ENCODE measurements at places on chromosomes 3 and 15. TPM values are rescaled to one million over a fixed set of nuclear protein-coding genes. Genes with fewer than 3 reads are reported as not detected.

- no peak for DNase-seq
These were observed 63.7 kb downstream of the ZIC1 start for GRCh38 chr3:147472846-147473245.

DNA sequence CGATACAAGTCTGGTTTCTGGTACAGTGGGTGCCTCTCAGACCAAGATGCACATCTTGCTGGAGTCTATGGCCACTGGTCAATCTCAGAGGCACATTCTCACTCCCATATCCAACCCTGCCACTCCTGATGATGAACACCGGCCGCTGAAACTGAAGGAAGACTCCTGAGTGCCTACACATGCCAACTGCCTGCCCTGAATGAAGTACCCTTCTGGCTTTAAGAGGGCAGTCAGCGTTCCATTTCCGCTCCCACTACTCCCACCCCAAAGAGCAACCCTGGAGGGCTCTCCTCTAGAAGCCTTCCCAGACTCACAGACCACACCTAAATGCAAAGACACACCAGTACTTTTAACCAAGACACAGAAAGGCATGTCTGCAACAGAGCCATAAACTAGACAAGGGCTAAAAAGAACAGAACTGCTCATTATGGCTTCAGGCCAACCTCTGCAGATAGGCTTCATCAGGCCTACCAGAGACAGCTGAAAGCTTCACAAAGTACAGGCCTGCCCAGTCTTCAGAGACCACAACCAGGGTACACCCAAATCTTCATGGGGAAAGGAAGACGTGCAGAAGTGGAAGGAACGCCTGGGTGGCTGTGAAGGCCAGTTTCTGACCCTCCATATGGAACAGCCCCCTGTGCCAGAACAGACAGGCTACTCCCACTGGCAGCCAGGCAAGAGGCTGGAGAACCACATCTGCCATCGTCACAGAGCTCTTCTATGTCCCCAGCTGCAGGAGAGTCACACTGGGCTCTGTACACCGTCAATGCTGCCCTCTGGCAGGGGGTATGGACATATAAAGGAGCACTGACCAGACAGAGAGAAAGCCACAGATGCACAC, 14.3 kb downstream of the ANP32A start:
- DNase-seq: no peak

GRCh38 chr3:4584456-4585249, 91.5 kb downstream of the ITPR1 start:
- DNase-seq: peak; percentile 32

GRCh38 chr3:105806359-105806758, 62.5 kb downstream of the CBLB start:
- DNase-seq: no peak

Gene DPH3
- 21.2 TPM for polyA plus RNA-seq

GRCh38 chr3:97736928-97737327, 27.6 kb upstream of the ARL6 start:
- DNase-seq: no peak

Gene USF3
- 8.6 TPM for polyA plus RNA-seq

Gene LMAN1L
- 0.41 TPM for polyA plus RNA-seq

DNA sequence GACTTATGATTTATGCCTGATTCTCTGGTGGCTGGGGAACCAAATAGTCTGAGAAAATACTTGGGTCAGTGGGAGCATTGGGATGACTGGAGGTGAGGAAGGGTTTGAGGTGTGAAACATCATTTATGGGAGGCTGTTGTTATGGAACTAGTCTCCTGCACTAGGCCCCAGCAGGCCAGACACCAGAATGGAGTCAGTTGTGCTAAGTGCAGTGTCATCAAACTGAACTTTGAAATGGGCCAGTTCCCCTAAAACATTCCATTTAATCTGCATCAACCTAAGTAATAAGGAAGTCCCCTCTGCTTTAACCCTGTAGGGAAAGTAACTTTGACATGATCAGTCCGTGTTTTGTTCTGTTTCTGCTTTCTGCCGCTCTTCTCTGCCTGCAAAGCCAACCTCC, 44.9 kb upstream of the KLHL25 start:
- no peak for DNase-seq

- DNase-seq: no peak
These were observed 33.0 kb downstream of the MYZAP start for GRCh38 chr15:57624730-57625129.

Gene PRSS50
- 0.27 TPM for polyA plus RNA-seq

DNA sequence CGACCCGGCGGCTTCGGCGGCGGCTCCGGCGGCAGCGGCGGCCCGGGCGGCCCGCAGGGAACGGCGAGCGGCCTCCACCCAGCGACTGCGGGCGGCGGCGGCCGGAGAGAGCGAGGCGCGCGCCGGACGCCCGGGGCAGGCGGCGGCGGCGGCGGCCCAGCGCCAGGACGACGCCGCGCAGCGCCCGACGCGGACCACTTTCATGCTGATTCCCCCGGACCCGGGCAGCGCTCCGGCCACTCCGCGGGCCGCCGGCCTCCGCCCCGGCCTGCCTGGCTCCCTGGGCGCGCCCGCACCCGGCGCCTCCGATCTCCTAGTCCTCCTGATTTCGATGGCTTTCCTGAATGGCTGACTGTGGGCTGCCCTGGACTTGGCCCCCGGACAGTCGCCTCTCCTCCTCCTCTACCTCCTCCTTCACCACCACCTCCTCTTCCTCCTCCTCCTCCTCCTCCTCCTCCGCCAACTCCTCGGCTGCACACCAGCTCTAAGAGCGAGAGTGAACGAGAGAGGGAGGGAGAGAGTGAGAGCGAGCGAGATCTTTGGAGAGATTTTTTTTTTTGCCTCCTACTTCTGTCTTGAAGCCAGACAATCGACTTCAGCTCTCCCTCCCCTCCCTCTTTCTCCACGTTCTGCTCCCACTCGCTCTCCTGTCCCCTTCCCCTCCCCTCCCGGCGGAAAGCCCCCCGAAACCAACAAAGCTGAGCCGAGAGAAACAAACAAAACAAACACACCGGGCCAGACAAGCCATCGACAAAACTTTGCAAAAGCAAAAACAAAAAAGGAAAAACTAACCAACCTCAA, 844 bp downstream of the NR2F2 start:
- no peak for DNase-seq

DNA sequence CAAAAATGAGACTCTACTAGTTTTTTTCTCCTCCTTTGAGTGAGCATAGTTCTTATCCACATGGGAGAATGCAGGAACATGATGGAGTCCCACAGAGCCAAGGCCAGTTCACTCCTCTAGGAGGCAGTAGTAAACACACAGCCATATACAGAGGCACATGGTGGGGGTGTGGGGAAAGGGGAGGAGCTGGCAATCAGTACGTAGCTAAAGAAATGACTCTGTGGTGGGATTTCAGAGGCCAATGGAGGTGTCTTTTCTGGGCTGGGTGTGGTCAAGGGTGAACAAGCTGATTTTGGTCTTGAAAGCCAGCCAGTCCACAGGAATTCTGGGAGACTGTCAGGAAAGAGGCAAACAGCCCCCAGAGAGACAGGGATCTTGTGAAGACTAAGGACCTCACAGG, 6.6 kb upstream of the RAB11A start:
- DNase-seq: no peak

DNA sequence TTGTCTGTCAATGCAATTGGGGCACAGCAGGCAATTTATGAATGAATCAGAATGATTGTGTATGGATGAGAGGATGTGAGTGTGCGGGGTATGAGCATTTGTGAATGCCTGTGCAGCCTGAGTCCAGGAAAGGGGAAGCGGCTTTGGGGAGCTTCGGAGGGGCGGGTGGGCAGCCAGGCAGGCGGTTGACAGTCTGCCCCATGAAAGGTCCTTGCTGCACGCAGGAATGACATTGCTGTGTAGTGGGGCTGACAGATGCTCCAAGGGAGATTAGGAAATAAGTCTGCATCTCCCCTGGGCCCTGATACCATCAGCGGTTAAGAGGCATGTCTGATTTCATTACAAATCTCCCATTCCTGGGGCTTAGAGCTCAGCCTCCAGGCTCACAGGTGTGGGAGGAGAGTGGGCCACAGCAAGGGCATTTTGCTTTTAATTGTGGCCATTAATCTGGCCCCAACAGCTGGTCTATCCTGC, 26.4 kb upstream of the TSPAN3 start:
- DNase-seq: no peak

Gene MESP2
- 0.16 TPM for polyA plus RNA-seq

Gene PAK6
- 1.3 TPM for polyA plus RNA-seq

Gene OR4F15
- polyA plus RNA-seq: 0.05 TPM

DNA sequence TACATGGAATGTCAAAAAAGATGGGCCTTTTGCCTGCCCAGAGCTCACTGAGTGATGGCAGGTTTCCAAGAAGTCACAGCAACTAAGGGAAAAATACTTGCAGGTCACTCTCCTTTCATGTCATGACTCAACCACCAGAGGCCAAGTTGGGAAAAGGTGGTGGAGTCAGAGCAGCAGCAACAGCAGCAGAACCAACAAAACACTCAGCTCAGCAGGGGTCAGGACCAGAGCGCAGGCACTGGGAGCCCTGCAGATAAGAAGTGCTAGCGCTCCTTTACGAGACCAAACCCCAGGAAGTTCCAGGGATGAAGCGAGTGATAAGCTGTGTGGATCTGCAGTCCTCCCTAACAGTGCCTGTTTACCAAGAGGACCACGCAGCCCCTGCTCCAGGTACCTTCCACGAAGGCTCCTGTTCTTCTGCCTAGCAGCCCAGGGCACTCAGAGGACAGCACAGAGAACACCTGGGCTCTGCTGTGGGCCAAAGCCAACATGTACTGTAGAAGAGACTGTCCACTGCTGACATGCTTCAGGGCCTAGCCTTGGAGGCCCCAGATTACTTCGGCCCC, 26.0 kb downstream of the POC1A start:
- DNase-seq: no peak

GRCh38 chr3:61894988-61895935, 333.9 kb downstream of the PTPRG start:
- DNase-seq: no peak

DNA sequence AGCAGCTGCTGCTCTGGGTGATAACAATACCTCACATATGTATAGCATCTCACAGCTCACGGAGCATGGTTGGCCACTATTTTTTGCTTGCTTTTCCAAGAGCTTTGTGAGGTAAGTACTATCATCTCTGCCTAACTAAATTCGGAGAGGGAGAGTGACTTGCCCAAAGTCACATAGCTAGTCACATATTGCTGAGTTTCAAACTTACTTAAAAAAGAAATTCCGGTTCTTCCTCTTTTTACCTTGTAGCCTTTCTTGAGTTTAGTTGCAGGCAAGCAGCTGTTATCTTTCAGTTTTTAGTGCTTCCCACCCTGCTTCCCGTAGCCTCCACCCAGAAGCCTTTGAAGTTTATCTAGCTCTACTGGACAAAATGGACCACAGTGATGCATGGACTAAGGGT, 309.2 kb downstream of the PDCD6IP start:
- no peak for DNase-seq

Gene RYR3
- polyA plus RNA-seq: 10.4 TPM

DNA sequence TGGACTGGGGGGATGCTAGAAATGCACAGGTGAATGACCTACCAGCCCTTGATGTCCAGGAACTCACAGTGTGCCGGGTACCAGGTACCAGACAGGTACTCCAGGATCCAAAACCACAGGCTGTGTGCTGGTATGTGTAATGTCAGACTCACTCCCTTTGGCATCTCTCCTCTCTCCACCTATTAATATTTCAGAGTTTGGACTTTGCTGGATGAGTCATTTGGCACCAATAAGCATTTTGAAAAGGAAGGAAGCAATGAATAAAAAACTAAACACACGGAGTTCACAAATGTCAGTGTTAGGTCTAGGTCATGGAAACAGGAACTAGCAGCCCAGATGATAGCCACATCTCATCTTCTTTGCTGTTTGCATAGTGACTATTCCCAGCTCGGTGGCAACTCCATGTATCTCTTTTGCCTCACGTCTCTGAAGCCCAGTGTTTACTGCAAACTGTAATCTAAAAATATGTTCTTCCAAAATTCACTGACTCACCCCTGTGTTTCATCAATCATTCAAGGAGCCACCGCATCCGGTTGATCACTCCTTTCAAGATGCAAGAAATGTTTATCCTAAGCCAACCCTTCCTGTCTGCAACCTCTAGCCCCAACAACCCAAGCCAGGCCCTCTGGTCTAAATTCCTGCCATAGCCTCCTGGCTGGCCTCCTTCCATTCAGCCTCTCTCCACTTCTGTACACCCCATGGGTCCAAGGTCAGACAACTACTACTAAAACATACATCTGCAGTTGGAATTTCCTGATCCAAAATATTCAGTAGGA, 8.4 kb downstream of the ITGB5 start:
- DNase-seq: no peak

GRCh38 chr3:45083023-45083422, 56.9 kb downstream of the CLEC3B start:
- no peak for DNase-seq

Gene FSD2
- polyA plus RNA-seq: 0.05 TPM

Gene ABI3BP
- polyA plus RNA-seq: 5.7 TPM

Gene ZNF662
- polyA plus RNA-seq: 5.5 TPM

- no peak for DNase-seq
These were observed 3.0 kb downstream of the SKIL start for GRCh38 chr3:170360466-170360865.

DNA sequence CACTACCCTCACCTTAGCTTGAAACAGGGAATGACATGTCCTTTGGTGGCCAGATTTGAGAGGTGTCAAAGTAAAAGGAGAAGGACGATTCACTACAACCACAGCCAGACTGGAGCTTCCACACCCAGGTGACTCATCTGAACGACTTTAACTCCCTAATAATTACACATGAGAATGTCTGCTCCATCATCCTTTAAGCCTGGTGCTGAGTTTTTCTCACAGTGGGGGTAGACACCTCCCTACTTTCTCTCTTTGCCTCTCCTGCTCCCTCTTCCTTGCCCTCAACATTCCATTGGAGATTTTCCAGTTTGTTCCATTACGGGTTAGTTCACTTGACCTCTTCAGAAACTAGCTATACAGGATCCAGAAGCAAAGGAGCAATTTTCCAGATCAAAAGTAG, 154.3 kb upstream of the BHLHE40 start:
- no peak for DNase-seq

DNA sequence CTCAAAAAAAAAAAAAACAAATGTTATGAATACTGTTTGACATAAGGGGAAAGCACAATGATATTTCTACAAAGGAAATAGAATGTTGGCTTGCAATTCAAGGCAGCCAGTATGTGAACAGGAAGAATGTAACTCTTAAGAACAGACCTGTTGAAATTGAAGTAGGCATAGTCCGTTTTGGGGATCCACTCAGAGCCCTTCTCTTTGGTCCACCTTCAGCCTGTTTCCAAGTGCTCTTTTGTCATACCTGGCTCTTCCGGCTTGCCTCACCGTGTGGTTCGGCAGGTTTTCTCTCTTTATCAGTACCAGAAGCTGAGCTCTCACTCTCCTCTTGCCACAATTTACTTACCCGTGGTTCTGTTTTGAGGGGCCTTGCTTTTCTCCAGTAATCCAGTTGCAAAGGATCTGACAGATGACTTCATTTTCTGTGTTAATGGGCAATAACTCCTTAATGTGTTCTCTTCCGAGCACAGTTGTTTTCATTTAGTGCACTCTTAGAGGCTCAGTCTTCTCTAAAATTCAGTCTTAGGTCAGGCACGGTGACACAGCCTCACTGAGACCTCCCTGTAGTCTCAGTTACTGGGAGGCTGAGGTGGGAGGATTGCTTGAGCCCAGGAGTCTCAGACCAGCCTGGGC, 6.7 kb downstream of the ABHD17C start:
- no peak for DNase-seq

Gene INSYN1
- polyA plus RNA-seq: 1.1 TPM

All from thymus (tissue), 14 donors.